Fibroblast of skin of left quadriceps (primary cell): ENCODE measurements at places on chromosomes 12 and 14.

DNA sequence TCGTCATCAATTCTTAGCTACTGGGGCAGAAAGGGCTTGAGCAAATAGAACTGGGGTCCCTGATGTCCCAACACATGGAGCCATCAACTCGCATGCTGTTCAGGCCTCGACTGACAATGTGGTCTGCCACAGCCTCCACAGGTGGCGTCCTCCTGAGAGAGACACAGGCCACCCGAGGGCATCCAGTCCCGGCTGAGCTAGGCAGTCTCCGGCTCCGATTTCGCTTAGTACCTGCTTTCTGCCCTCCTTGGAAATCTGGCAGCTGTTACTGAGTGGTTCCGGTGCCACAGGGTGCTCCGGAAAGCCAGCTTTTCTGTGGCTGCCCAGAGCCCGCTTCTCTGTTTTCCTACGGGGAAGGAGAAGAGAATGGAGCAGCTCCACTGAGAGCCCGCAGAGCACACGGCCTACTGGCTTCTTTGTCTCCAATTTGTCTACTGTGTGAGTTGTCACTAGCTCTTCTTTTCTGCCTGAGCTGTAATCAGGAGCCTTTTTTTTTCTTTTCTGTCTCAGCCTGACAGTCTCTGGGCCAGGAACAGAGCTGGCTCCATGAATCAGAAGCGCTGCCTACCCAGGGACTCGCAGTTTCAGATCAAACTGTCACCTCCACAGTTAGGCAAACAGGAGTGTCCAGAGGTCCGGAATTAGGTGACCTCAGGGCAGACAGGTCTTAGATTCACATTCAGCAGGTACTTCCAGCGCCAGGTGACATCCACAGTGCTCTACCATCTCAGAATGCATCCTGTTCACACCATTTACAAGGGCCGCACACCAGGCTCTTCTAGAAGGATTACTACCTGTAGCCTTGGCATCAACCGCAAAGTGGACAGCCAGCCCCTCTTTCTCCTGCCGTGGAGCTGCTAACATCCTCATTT lies 73.3 kb downstream of the MOK start:
- no peak for DNase-seq

- DNase-seq = no peak
These were observed 178.4 kb downstream of the KCNA5 start for GRCh38 chr12:5222011-5222461.

DNA sequence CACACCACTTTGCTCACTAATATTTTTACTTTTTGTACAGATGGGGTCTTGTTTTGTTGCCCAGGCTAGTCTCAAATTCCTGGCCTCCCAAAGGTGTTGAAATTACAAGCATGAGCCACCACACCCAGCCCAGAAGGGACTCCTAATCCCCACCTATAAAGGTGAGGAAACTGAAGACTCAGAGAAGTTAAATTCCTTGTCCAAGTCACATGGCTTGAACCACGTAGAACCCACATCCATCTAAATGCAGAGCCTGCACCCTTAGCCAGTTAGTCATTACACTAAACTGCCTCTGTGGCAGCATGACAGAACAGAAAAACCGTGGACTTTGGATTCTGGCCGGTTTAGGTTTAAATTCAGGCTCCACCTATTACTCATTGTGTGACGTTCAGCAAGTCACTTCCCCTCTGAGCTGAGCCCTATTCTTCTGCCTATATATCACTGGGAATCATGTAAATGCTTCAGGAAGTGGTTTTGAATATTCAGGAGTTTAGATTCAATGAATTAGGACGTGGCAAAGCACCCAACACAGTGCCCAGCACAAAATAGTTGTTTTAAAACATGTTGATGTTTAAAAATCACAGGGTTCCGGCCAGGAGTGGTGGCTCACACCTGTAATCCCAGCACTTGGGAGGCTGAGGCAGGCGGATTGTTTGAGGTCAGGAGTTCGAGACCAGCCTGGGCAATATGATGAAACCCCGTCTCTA lies 3.0 kb upstream of the CORO1C start:
- peak; percentile 77 for DNase-seq

DNA sequence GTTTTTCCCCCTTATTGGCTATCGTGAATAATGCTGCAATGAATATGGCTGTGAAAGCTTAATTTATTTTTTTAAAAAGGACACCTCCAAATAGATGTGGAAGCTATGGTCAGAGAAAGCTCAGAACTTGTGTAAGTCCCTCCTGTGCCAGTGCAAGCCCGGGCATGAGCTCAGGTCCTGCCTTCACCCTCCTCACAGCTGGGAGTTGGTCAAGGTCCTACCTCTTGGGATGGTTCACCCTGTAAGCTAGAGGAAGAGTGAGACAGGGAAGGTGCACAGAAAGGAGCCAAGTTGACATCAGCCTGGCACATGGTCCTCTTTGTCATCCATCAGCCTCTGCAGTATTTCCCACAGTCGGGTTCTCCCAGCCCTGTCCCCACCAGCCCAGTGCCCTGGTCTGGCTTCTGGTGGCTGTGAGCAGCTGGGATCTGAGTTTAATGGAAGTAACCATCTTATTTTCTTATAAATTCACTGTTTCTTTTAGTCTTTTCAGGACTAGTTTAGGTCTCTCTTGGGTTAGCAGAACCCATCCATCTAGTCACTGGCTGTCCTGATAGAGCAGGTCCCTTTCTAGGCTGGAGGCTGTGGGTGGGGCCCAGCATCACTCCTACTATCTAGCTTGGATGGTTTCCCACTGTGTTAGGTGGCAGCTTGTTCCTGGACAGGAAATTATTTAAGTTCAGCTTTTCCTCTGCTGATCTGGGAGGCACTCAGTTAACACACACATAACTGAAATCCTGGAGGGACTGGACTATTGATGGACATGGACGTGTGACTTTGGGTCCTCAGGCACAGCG lies 11.8 kb upstream of the PLEKHG3 start:
- no peak for DNase-seq

DNA sequence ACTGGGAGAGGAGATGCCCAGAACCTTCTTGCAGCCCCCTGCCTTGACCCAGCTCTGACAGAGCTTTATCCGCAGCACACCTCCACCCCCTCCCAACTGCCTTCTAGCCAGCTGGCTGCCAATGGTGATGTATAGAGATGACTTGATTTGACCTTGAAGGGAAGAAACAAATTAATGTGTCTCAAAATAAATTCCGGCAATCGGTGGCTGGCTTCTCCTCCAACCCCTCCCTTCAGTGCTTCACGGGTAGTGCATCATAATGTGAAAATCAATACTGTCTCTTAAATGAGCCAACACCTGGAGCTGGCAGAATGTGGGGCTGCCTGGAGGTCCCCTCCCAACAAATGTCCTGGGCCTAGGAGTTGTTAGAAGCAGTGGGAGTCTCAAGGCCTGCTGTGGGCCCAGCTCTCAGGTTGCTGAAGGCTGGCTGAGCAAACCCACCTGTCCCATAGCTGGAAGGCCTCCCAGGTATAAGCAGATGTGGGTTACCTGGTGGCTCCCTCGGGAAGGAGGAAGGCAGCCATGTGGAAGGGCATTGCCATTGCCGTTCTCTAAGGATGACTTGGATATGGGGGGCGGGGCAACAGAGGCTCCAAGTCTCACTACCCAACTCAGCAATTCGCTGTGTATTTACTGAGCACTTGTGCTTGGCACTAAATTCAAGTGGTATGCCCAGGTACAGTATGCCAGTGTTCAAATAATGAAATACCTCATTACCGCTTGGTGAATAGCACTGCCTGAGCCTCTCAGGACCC lies 23.2 kb downstream of the HSPB8 start:
- DNase-seq = no peak

DNA sequence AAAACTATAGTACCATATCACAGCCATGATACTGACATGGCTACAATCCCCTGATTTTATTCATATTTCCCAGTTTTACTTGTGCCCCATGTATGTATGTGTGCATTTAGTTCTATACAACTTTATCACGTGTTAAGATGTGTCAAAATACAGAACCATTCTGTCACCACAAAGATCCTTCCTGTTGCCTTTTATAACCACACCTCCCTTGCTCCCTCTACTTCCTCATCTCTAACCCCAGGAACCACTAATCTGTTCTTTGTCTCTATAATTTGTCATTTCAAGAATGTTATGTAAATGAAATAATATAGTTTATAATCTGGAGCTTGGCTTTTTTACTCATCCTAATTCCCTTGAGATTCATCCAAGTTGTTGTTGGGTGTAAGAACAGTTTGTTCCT lies 358.4 kb downstream of the DPF3 start:
- DNase-seq = no peak
